T-cell (primary cell): ENCODE measurements at places on chromosomes 2 and 18. TPM values are rescaled to one million over a fixed set of nuclear protein-coding genes. Genes with fewer than 3 reads are reported as not detected.

The GPR35 gene
- 13.2 TPM for total RNA-seq

The CABLES1 gene
- 1.7 TPM for total RNA-seq

The PREB gene
- 59.9 TPM for total RNA-seq

The KCNG3 gene
- not detected for total RNA-seq

The SOWAHC gene
- 0.66 TPM for total RNA-seq
